Right kidney (tissue), 9 donors: ENCODE measurements at places on chromosomes 6 and 20.

- DNase-seq = no peak
These were observed 258.4 kb downstream of the CD83 start for GRCh38 chr6:14375930-14376329.

DNA sequence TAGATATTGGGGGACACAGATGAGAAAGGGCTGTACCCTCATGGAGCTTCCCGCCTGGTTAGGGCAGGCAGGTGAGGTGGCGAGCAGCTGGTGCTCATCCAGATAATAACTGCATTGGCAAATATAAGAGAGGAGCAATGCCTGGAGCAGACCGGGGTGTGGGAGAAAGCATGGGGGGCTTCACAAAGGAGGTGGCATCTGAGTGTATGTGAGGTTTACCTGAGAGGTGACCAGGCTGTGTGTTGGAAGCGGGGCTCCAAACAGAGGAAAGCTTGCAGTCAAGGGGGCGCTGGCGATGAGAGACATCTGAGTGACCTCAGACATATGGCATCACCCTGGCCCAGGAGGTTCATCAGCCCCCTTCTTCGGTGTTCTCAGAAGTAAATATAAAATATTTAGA is 72.1 kb upstream of the PMEPA1 start:
- DNase-seq = no peak

GRCh38 chr6:75101896-75102295 is 104.0 kb downstream of the COL12A1 start:
- no peak for DNase-seq

DNA sequence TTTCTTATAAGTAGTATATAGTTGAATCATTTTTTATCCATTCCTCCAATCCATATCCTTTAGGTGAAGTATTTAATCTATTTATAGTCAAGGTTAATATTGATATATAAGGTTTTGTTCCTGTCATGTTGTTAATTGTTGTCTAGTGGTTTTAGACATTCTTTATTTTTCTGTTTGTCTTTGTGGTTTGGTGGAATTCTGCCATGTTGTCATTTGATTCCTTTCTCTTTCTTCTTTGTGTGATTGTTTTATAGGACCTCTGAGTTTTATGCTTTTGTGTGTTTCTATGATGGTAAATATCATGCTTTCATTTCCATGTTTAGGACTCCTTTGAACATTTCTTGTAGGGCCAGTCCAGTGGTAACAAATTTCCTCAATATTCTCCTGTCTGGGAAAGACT is 450.3 kb upstream of the BTBD3 start:
- DNase-seq = no peak
